Stimulated activated CD4-positive, alpha-beta T cell treated with anti-CD3 and anti-CD28 coated beads, Interleukin-1b, Interleukin-23, amount 100 ng/mL, for 24 hours (primary cell): ENCODE measurements at places on chromosomes 7 and 10.

- no peak for DNase-seq
These were observed 550 bp upstream of the CREM start for GRCh38 chr10:35126062-35126529.

GRCh38 chr7:42932811-42933591, 825 bp downstream of the MRPL32 start:
- no peak for DNase-seq

DNA sequence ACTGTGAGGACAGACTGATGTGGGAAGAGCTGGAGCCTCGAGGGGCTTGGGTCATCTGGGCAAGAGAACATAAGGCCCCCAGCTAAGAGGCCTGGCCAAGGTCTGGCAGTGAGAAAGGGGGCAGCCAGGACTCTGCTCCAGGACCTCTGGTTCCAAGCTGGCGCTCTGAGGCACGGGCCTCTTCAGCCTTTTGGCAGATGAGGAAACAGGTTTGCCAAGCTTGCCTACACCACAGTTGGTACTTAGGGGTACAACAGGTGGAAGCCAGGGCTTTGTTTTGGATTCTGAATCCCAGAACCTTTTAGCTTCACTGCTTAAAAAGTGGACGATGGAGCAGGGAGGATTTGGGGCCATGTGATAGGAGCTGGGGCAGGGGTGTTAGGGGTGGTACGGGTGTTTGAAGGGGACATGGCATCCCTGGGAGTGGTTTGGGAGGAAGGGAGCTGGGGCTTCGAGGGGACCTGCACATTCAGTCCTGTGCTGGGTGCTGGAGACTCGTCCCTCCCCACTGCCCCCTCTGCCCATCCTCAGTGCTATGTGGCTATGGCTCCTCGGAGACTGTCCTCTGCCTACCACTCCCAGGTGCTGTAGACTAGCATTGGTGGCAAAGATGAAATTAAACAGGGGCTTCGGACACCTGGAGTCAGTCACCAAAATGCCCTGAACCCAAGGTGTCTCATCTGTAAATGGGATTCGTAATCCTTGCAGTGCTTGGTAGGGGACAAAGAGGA, 30.3 kb downstream of the ZNF775 start:
- DNase-seq = no peak

- no peak for DNase-seq
These were observed 60.1 kb upstream of the NFE2L3 start for GRCh38 chr7:26091933-26092332.

DNA sequence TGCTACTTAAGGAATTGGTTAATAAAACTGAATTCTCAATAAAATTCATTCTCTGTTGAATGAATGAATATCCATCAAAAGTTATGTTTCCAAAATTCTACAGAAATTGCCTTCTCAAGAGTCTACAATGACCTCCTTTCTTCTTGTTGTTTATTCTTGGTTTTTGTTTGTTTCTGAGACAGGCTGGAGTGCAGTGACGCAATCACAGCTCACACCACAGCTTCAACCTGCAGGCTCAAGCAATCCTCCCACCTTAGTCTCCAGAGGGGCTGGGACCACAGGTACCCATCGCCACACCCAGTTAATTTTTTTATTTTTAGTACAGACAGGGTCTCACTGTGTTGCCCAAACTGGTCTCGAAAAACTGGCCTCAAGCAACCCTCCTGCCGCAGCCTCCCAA, 97.6 kb downstream of the LMBR1 start:
- no peak for DNase-seq

- no peak for DNase-seq
These were observed 158.5 kb upstream of the AUTS2 start for GRCh38 chr7:69439636-69440325.

GRCh38 chr7:128122576-128123290, 91.5 kb upstream of the LRRC4 start:
- DNase-seq = no peak

DNA sequence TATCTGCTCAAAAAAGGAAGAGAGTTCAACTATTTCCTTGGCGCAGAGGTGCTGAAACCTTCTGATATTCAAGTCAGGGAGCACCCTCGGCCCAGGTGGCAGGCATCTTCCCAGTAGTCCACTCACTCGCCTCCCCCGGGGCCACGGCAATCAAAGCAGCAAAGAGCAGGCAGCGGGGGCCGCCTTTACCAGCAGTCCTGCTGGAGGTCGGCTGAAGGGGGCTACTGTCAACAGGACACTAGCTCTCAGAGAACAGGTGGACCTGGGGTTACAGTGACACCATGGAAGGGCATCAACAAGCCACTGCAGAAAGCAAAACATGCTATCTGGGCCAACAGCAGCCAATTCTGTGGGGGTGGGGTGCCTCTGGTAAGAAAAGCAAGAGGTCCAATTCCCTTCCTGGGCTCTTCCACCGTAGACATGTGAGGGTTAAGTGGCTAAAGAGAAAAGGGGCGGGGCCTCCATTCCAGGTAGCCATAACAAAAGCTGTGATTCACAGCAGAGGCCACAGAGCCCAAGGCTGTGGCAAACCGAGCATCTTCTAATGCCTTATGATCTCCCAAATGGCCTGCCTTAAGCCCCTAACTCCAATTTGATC, 9.4 kb downstream of the FZD9 start:
- DNase-seq = no peak

- DNase-seq = no peak
These were observed 205.5 kb downstream of the SEMA3D start for GRCh38 chr7:84981055-84981976.

DNA sequence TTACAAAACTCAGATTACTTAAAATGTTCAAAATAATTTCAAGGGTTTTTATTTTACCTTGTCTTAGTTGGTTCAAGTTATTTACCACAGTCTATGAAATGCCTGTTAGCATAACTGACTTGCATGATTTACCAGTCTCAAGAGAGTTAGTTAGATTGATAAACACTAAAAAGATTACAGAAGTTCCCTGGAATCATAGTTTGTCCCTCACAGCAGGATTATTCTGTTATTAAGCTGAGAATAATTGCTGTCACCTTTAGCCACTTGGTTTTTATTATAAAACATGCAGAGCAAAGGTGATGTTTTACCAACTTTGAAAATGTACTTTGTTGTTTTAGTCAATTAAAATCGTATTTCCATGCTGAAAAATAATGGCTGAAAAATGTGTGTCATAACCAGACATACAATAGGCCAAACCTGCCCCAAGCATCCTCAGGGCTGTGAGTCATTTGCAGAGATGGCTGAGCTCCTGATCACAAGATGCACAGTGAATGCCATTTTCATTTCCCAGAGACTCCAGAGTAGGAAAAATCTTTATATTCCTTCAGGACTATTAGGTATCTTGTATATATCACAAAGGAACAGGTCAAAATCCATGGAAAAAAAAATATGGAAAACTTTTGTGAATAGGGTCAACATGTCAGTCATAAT, 87.8 kb upstream of the DKK1 start:
- DNase-seq = no peak

GRCh38 chr10:44278837-44279324, 106.0 kb downstream of the CXCL12 start:
- DNase-seq = no peak

DNA sequence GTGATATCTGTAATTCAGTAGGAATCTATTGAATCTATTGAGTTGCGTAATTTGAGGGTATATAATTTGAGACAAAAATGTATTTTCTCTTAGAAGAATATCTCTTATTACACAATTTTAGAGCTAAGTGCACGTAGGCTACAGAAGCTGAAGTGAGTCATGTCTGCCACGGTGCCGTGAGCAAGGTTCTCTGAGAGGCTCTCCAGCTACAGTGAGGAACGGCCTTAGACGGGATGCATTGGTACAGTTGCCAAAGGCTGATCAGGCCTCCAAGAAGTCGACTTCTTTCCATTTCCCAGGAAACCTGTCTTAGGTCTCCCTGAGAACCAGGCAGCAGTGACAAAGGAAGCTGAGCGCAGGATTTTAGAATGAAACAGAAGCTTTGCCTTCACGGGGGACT, 28.6 kb downstream of the TCERG1L start:
- no peak for DNase-seq

GRCh38 chr7:12549106-12549505, 21.4 kb upstream of the SCIN start:
- no peak for DNase-seq

DNA sequence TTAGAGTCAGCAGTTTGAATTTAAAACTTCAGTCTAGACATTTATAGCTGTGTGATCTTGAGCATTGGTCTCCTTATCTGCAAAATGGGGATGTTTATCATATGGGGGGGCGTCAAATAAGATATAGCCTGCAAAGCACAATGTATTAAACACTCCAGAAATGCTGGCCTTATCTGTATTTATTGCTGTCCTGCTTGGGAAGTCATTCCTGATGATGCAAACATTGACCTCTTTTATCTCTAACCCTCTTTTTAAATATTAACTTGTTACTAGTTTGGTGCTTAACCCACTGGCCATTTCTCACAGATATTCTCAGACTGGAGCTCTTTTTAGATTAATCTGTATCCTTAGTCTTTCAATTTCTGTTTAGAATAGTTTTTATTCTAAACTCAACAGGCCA, 13.2 kb downstream of the MRPS33 start:
- DNase-seq = no peak

GRCh38 chr10:114648368-114648767, 9.7 kb downstream of the ABLIM1 start:
- DNase-seq = no peak

GRCh38 chr10:31677195-31678138, 251.2 kb downstream of the ARHGAP12 start:
- DNase-seq = no peak

DNA sequence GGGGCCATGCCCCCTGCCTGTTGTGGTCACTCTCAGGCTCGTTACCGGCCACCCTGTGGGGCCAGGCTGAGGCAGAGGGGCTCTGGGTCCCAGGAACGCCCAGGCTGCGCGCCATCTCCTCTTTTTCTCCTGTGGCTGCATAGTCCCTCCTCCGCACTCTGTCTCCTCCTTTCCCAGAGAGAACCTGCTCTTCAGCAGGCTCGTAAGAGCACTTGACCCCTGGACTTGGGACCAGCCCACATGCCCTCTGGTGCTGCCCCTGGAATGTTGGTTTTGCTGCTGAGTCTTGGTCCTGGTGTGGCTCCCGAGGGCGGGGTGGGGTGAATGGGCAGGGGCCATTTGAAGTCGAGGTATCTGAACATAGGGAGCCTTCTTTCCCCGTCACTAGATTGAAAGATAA, 6.6 kb upstream of the BHLHA15 start:
- DNase-seq = no peak

DNA sequence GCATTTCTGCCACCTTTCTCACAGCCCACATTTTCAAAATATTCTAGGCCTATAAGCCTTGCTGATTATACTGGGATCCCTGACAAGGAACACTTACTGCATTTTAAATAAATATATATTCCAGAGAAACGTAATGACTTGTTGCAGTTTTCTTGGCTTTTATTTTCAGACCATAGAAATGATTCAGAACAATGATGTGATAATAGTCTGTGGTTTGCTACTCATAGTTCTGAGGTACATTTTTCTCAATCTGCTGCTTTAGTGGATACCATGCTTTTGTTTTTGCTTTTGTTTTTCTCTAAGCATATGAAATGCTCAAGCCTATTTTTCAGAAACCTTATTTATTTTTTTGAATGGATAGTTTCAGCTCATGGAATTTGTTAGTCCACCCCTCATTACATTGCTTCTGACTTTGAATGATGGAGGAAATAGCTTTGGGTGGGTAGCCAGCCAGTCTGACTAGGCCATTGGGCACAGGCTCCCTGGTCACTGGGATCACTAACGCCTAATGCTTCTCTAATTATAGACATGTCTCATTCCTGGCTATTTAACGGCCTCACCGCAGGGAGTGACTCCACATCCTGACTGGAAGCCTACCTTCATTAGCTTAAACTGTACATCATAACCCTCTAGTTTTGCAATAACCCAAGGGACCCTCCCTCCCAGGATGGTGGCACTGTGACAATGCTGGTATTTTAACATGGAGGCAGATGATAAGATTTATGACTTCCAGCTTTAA, 66.1 kb downstream of the MBL2 start:
- no peak for DNase-seq

DNA sequence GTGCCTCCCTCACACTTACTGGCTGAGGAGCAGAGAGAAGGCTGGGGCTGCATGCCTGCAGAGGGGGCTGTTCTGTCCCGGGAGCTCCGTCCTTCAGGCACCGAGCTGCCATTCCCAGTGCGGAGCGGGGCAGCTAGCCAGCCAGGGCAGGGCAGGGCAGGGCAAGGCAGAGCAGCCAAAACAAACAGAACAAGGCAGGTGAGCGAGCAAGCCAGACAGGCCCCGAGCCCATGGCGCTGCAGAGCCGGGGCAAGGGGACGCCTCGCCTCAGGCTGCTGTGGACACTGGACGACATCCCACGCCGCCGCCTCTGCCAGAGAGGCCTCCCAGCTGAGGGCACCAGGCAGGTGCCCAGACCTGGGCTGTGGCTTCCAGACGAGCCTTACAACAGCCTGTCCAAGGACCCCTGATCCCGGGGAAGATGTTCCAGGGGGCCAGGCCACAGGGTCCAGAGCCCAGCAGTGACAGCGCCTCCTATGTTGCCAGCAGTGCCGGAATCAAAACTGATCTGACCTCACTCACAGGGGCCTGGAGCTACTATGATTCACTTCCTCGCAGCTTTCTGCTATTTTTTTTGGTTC, 8.2 kb upstream of the NDST2 start:
- DNase-seq = no peak

GRCh38 chr7:123639631-123640030, 16.0 kb upstream of the LMOD2 start:
- DNase-seq = no peak

GRCh38 chr7:140655511-140656408, 15.1 kb upstream of the DENND2A start:
- DNase-seq = no peak

GRCh38 chr10:32995751-32996150, 37.7 kb upstream of the ITGB1 start:
- DNase-seq = no peak

- no peak for DNase-seq
These were observed 22.2 kb downstream of the TMEM120A start for GRCh38 chr7:75971961-75972763.

GRCh38 chr7:106871793-106872571, 6.9 kb downstream of the PIK3CG start:
- no peak for DNase-seq

DNA sequence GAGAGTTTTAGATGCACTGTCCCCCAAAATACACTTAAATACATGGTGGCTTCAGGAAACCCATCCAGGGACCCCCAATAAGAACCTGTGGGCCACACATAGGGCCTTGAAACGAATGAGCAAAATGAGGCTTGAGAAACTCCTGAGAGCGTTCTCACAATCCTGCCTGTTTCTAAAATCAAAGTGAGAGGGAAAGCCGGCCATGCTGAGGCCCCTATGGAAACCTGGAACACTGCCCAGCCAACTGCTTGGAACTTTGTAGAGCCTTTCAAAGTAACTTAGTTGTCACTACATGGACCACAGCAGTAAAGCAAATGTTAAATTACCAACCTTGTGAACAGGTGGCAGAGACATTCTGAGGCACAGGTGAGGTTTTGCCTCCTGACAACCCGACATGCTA, 13.4 kb downstream of the SGMS1 start:
- DNase-seq = no peak
